ENCODE measurements at places on chromosomes 11 and 22.

DNA sequence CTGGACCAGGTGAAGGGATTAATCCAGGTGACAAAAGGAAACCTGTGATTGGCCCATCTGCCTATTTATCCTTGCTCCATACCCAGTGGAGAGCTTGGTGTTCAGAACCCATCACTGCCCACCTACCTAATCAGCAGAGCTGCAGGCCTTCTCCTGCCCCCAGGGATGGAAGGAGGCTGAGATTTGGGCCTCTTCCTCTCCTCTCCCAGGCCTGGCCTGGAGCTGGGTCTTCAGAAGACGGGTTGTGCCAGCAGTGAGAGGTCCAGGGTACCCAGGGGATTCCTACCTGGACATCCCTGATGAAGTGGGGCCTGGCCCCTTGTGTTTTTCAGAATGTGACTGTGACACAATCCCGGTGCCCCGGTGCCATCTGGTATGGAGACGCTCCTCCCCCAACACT is 80.3 kb upstream of the MYOD1 start:
- H3K4me3 ChIP-seq = no peak overlapping the region
- peaks cover 4% of the 10 kb centered on the region for H3K27me3 ChIP-seq
- H3K4me1 ChIP-seq = no peaks in the 10 kb centered on the region
- no peak for DNase-seq
- H3K36me3 ChIP-seq = no peaks in the 10 kb centered on the region
- H3K27ac ChIP-seq = no peak overlapping the region

GRCh38 chr22:35446365-35446764 is 46.4 kb downstream of the MCM5 start:
- H3K27ac ChIP-seq = no peak overlapping the region
- H3K36me3 ChIP-seq = peaks cover 11% of the 10 kb centered on the region
- H3K27me3 ChIP-seq = no peaks in the 10 kb centered on the region
- H3K4me1 ChIP-seq = peaks cover 6% of the 10 kb centered on the region
- no peak for DNase-seq

- H3K27ac ChIP-seq = no peak overlapping the region
- H3K4me3 ChIP-seq = no peak overlapping the region
- no peak for DNase-seq
- no peaks in the 10 kb centered on the region for H3K36me3 ChIP-seq
- no peaks in the 10 kb centered on the region for H3K4me1 ChIP-seq
These were observed 303.5 kb upstream of the PDGFD start for GRCh38 chr11:104467404-104467803.

DNA sequence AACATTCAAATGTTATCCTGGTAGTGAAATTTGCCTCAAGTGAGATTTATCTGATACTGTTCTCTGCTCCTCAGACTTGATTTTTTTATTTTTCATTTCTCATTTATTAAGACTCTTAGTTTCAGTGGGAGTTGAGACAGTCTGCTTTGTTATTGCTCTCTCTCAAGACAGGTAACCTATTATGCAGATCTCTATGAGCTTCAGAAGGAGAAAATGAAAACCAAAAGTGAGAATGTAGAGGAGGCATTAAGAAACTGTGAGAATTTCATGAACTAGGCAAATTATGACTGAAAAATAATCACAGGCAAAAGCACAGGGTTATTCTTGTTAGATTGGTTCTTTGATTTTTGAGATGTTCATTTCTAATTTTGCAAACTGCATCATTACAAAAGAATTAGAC is 290.0 kb upstream of the CHORDC1 start:
- no peaks in the 10 kb centered on the region for H3K4me1 ChIP-seq
- H3K4me3 ChIP-seq = no peak overlapping the region

DNA sequence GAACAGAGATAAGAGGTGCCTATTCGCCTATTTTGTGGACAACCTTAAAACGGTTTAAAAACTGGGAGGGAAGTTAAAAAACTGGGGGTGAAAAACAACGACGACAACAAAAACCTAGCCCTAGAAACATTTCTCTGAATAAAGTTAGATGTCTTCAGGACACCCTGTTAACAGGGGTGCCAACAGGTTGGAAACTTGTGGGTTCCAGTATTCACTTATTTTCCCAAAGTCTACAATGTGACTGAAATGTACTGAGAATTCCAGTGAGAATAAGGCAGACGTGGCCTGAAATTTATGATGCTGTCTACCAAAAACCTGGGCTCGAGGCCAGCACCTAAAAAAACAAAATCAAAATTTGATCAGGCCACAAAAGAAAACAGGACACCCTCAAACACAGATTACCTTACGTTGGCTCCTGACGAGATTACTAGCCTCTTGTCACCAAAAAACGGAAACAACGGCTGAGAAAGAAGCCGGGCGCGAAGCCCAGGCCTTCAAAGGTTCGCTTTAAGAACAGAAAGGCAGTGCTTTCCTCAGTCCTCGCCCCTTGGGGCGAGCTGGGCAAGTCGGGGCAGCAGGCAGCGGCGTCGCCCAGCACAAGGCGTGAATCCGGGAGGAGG is 906 bp downstream of the CCDC90B start:
- H3K36me3 ChIP-seq = peaks cover 8% of the 10 kb centered on the region
- DNase-seq = no peak
- peaks cover 2% of the 10 kb centered on the region for H3K27me3 ChIP-seq
- H3K27ac ChIP-seq = peak overlapping the region; percentile 99

- H3K4me1 ChIP-seq = no peaks in the 10 kb centered on the region
- no peak for DNase-seq
- H3K4me3 ChIP-seq = no peak overlapping the region
- no peak overlapping the region for H3K27ac ChIP-seq
- H3K27me3 ChIP-seq = peaks cover under 1% of the 10 kb centered on the region
These were observed 2.4 kb upstream of the THRSP start for GRCh38 chr11:78061088-78061920.

- no peaks in the 10 kb centered on the region for H3K27me3 ChIP-seq
- H3K4me3 ChIP-seq = no peak overlapping the region
- no peak overlapping the region for H3K27ac ChIP-seq
- H3K36me3 ChIP-seq = no peaks in the 10 kb centered on the region
- peaks cover 5% of the 10 kb centered on the region for H3K4me1 ChIP-seq
These were observed 19.0 kb upstream of the OR9Q1 start for GRCh38 chr11:58004664-58005063.

- DNase-seq = no peak
- H3K27me3 ChIP-seq = no peaks in the 10 kb centered on the region
- peaks cover 22% of the 10 kb centered on the region for H3K36me3 ChIP-seq
- H3K4me3 ChIP-seq = no peak overlapping the region
- H3K27ac ChIP-seq = no peak overlapping the region
These were observed 76.3 kb downstream of the PAK1 start for GRCh38 chr11:77397631-77398030.

DNA sequence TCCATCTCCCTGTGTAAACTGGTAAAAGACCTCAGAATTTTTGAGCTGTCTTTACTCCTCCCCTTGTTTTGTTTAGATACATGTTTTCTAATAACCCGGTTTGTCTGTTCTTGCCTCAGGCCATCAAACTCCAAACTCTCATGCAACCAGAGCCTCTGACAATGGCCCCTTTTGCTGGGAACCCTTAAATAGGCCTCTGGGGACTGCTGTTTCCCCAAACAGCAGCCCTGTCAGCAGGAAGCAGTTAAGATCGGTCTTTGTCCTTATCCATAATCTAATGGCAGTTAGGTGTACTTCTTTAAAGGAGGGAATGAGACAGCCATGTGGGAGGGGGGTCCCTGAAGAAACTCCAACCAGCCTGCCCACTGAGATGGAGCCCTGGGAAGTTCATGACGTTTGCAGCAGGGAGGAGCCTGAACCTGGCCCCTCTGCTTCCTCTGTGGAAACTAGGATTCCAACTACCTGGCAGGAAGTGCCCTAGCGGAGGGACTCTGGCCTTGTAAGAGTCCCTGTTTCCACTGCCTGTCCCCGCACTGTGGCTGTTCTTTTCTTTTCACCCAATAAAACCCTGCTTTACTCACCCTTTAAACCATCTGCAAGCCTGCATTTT is 1354.4 kb downstream of the LRRC4C start:
- H3K4me1 ChIP-seq = no peaks in the 10 kb centered on the region
- H3K27ac ChIP-seq = no peak overlapping the region
- H3K27me3 ChIP-seq = no peaks in the 10 kb centered on the region
- no peak for DNase-seq
- H3K36me3 ChIP-seq = no peaks in the 10 kb centered on the region
- no peak overlapping the region for H3K4me3 ChIP-seq

- peaks cover 6% of the 10 kb centered on the region for H3K36me3 ChIP-seq
- H3K4me3 ChIP-seq = no peak overlapping the region
- H3K27ac ChIP-seq = no peak overlapping the region
- H3K4me1 ChIP-seq = peaks cover 20% of the 10 kb centered on the region
- DNase-seq = no peak
These were observed 57.5 kb downstream of the PAK1 start for GRCh38 chr11:77416357-77416756.

- H3K4me3 ChIP-seq = no peak overlapping the region
- H3K36me3 ChIP-seq = no peaks in the 10 kb centered on the region
- DNase-seq = no peak
- no peaks in the 10 kb centered on the region for H3K4me1 ChIP-seq
- H3K27ac ChIP-seq = no peak overlapping the region
These were observed 408.3 kb downstream of the ETS1 start for GRCh38 chr11:128179039-128179438.

- peak overlapping the region; percentile 68 for H3K27ac ChIP-seq
- peak overlapping the region; percentile 54 for H3K4me3 ChIP-seq
- H3K36me3 ChIP-seq = peaks cover 5% of the 10 kb centered on the region
- no peaks in the 10 kb centered on the region for H3K27me3 ChIP-seq
- DNase-seq = no peak
These were observed 109.2 kb downstream of the ZBTB16 start for GRCh38 chr11:114168691-114169090.

- DNase-seq = no peak
- H3K27me3 ChIP-seq = no peaks in the 10 kb centered on the region
- H3K4me1 ChIP-seq = no peaks in the 10 kb centered on the region
- no peak overlapping the region for H3K4me3 ChIP-seq
These were observed 55.9 kb downstream of the KCNC1 start for GRCh38 chr11:17790453-17790852.

DNA sequence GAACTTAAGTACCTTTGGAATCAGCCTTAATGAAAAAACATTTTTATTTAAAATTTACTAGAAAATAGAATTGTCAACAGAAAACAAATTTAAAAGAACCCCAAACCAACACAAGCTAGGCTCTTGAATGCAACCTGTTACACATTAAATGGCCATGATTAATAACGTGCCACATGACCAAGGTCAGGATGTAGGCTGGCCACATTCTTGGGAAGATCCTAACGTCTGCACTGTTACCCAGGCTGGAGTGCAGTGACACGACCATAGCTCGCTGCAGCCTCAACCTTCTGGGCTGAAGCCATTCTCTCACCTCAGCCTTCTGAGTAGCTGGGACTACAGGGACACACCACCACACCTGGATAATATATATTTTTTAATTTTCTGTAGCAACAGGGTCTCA is 126.4 kb upstream of the APOA1 start:
- no peak overlapping the region for H3K4me3 ChIP-seq
- H3K36me3 ChIP-seq = peaks cover 4% of the 10 kb centered on the region

GRCh38 chr11:113994077-113994954 is 19.4 kb downstream of the HTR3A start:
- no peaks in the 10 kb centered on the region for H3K36me3 ChIP-seq
- H3K4me3 ChIP-seq = no peak overlapping the region
- peak; percentile 42 for DNase-seq
- no peak overlapping the region for H3K27ac ChIP-seq

DNA sequence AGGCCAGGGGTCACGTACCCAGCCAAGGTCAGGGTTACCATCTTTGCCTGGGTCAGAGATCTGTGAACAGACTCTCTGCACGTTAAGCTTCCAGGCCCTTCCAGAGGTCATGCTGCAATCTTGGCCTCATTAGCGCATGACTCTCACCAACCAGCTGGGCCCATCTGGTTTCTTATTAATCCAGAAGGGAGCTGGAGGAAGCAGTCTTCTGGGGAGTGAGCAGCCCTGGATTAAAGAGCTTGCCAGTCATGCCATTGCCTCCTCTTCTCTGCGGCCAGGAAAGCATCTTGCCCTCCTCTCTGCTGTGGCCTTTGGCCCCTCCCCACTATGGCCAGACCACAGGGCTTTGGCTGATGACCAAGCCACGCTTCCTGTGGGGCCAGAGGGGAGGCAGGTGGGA is 57.4 kb downstream of the CHST1 start:
- no peaks in the 10 kb centered on the region for H3K4me1 ChIP-seq
- H3K27ac ChIP-seq = no peak overlapping the region
- no peak for DNase-seq

- peaks cover 20% of the 10 kb centered on the region for H3K36me3 ChIP-seq
- DNase-seq = no peak
- H3K27ac ChIP-seq = no peak overlapping the region
- H3K4me1 ChIP-seq = peaks cover 11% of the 10 kb centered on the region
- H3K27me3 ChIP-seq = no peaks in the 10 kb centered on the region
These were observed 23.2 kb downstream of the MFNG start for GRCh38 chr22:37462983-37463382.

Measured in activated naive CD8-positive, alpha-beta T cell treated with anti-CD3 and anti-CD28 coated beads, Interleukin-2, amount 10 ng/mL, durations not matched to agents 7 days and 5 days (primary cell).